Fibroblast of villous mesenchyme (primary cell): ENCODE measurements at places on chromosomes 1 and 21. TPM values are rescaled to one million over a fixed set of nuclear protein-coding genes. Genes with fewer than 3 reads are reported as not detected.

DNA sequence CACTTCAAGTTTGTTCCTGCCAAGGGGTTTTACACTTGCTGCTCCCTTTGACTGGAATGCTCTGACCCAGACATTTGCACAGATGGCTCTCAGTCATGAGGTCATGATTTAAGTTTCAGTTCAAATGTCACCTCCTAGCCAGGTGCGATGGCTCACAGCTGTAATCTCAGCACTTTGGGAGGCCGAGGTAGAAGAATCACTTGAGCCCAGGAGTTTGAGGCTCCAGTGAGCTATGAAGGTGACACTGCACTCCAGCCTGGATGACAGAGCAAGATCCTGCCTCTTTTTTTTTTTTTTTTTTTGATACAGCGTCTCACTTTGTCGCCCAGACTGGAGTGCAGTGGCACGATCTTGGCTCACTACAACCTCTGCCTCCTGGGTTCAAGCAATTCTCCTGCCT, 4.5 kb upstream of the ZMYM4 start:
- no peak for DNase-seq

GRCh38 chr1:165573787-165574186, 30.0 kb downstream of the LRRC52 start:
- DNase-seq, result no peak

DNA sequence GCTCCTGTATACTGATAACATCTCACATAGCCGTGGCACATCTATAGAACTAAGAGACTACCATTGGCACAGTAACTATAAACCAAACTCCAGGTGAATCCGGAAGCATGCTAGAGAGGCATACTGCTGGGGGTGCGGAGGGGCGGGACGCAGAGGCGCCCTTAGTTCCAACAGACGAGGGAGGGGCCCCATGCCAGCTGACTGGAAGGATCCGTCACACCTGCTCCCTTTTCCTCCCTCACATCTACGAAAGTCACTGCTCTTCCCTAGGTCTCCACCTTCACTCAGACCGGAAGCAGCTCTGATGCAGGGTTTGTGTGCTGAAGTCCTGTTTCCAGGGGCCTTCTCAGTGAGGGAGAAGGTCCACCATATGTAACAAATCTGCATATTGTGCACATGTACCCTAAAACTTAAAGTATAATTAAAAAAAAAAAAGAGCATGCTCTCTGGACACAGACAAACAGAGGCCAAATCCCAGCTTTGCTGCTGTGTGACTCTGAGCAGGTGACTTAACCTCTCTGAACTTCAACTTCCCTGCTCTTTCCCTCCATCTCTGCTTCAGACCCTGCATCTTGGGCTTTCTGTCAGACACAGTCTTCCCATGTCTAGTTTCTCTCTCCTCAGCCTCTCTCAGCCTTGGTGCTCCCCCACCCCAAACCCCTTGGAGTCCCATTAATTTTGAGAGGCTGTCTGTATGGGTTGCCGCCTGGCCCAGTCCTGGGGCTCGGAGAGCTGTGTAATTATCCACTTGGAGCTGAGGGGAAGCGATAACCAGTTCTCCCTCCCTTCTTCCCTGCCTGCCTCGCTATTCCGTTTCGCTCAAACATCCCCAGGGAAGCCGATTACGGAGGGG, 7.8 kb upstream of the GJB5 start:
- DNase-seq, result no peak

Gene AIRE
- total RNA-seq, result under 0.01 TPM in 1 of 2 replicates, not detected in the other
